ENCODE measurements at places on chromosomes 7 and 10.
A peak's percentile ranks its signal among the peaks of the same experiment; 100 is the strongest.

- no peak for DNase-seq
Observed at GRCh38 chr10:130560573-130560972, 424.4 kb downstream of the GLRX3 start.

GRCh38 chr7:113519472-113519871, 399.3 kb downstream of the PPP1R3A start:
- no peak for DNase-seq

DNA sequence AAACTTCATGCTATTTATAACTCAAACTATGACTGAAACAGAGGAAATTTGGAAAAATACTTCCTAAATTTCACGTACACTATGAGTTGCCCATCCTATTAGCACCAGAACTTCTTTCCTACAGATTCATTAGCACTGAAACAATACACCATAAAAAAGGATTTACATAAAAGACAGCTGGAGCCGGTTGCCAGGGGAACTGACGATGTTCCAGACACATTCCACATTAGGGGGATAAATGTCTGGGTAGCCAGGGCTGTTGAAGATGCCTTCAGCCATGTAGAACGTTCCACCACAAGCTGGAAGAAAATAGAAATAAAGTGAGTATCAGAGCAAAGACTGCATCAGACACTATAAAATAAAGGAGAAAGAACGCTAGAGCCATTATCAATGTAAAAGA, 129.8 kb upstream of the RSU1 start:
- DNase-seq = no peak

DNA sequence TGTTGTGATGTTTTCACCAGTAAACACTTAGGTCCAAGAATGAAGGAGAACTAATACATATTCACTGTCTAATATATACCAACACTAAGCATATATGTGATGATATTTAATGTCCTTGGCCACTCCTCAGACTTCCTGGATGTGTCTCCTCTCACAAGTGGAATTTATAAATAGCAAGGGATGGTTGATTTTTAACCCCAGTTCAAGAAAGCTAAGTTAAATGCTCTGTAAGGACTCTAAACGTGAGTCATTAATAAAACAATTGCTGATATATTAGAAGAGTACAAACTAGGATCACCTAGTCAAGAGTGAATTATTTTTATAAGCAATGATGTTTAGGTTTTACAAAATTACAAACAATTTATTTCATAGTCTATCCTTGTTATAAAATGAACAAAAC, 355.9 kb upstream of the TMEM229A start:
- DNase-seq = no peak

- DNase-seq = no peak
Observed at GRCh38 chr10:4033341-4033896, 248.4 kb upstream of the KLF6 start.

GRCh38 chr7:37320140-37320847, 128.4 kb downstream of the ELMO1 start:
- DNase-seq = no peak

DNA sequence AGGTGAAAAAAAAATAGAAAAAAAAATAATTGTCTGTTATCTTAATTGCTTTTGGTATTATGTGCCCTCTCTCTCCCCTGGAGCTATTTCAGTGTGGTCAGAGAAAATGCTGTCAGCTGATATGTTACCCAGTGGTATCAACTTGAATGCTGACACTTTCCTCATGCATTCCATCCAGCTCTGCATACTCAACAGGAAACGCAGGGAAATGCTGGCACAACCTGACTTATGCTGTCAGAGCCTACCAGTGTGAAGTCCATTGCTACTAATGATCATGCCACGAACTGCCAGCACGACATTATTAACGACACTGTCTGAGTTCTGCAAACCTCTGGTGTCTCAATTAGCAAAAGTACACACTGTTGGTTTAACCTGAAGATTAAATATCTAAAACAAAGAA, 182.8 kb downstream of the ZWINT start:
- DNase-seq = no peak

DNA sequence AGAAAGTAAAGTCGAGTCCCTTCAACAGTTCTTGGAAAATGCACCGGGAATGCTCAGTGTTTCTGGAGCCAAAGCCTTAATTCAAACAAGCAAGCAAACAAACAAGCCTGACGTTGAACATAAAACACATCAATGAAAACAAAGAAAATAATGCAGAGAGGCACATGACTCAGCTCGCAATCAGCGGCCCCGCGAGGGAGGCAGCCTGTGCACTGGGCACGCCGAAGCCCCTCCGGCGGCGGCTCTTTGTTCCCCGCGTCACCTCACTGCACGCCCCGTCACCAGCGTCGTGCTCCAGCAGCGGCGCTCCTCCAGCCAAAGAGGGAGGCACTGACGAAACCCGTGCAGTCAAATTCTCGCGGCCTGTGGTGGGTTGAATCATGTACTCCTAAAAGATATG, 151.5 kb downstream of the DNAJB6 start:
- no peak for DNase-seq

- no peak for DNase-seq
Observed at GRCh38 chr10:100519311-100520051, at the start of gene SEC31B. TSS of gene SEC31B (minus strand) at chr10:100519861. CDS start at chr10:100516952, 2,909 bp downstream.

- no peak for DNase-seq
Observed at GRCh38 chr10:62019685-62020359, 118.3 kb downstream of the ARID5B start.

GRCh38 chr7:155965010-155965409, 152.7 kb upstream of the SHH start:
- no peak for DNase-seq

DNA sequence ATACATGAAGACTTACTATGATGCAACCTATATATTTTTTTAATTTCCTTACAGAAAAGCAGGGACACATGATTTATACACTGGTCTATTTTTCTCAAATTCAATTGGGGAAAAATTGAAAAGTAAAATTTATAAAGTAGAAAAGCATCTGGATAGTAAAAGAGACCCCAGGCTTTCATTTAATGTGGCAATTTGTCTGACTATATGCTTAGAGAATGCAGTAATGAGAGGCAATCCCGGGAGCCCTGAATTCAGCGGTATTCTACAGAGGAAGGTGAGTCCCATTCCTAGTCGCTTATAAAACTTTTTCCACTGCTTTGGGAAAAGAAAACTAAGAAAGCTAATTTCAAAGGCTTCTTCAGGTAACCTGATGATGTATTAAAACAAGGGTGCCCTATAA, 167.1 kb downstream of the SEMA3D start:
- DNase-seq = no peak

GRCh38 chr10:77436257-77436975, 201.2 kb downstream of the KCNMA1 start:
- DNase-seq = no peak

DNA sequence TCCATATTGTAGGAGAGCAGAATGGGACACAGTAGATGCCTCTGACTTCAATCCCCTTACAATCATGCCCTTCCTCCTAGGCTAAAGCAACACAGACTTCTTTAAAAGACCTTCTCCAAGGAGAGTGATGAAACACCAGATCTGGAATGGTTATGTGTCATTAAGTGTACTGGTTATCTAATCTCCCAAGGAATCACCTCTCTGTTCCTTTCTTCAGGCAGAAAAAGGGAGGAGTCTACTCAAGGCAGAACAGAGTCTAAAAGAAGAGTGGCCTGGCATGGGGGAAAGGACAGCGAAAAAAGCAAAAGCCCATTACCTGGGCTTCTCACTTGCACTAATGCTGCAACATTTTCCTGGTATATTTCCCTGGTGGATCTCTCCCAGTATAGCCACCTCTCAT, 2.9 kb downstream of the ELMO1 start:
- no peak for DNase-seq

DNA sequence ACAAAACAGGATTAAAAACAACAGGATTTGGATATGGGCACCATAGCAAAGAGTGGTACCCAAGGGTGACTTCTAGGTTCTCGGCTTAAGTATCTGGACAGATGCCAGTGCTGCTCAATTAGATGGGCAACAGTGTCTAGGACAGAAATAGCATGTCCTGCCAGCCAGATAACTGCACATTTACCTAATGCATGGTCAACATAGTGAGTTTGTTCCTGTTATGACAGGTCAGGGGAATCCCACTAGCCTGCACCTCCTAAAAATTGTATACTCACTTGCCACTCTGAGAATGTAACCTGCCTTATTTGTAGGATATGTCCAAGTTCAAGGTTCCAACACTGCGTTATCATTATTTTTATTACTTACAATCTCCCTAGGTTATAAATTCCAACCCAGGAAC, 471.7 kb downstream of the GRM8 start:
- DNase-seq = no peak

DNA sequence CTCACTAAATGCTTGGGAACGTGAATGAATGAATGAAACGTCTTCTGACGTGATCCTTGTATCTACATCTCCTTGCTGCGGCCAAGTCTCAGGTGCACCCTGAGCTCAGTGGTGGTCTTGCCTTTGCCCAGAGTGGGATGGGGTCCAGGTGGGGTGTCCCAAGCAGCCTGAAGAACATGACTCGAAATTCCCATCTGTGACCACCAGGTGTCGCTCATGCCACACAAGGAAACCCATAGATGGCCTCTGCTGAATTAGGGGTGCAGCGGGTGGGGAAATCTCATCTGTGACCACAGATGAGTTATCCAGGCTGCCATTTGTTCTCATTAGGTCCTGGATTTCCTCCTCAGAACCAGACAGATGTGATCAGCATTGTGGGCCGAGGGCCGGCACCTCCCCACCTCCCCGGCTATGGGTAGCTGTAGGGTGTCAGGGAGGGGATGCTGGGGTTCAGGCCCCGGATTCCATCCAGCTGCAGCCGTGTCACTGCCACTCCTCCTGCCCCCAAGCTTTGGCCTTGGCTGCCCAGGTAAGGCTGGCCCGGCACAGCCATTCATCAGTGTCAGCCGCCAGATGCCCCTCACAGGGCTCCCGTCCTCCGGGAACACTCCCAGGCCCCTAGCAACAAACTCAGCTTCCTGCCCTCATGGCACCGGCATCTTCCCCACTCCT, 21.0 kb upstream of the GNA12 start:
- peak; percentile 9 for DNase-seq

GRCh38 chr7:94414481-94414880, 19.8 kb downstream of the COL1A2 start:
- no peak for DNase-seq

DNA sequence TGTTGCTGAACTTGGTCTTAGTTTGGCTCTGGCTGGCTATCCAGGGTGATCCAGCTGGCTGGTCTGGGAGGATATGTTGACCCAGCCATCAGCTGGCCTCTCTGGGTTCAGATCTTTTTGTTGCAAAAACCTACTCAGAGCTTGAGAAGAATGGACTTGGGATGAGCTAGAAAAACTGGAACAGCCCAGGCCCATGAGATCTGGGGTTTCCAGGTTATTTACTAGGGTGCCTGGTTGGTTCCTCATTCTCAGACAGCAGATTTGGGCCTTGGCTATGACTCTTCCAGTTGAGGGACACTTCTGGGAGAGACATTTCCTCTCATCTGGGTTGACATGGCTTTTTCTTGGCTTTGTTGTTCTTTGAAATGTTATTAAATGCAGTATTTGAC, 116.6 kb downstream of the ADCY1 start:
- no peak for DNase-seq

- DNase-seq = no peak
Observed at GRCh38 chr7:17915796-17916195, 24.5 kb downstream of the SNX13 start.

DNA sequence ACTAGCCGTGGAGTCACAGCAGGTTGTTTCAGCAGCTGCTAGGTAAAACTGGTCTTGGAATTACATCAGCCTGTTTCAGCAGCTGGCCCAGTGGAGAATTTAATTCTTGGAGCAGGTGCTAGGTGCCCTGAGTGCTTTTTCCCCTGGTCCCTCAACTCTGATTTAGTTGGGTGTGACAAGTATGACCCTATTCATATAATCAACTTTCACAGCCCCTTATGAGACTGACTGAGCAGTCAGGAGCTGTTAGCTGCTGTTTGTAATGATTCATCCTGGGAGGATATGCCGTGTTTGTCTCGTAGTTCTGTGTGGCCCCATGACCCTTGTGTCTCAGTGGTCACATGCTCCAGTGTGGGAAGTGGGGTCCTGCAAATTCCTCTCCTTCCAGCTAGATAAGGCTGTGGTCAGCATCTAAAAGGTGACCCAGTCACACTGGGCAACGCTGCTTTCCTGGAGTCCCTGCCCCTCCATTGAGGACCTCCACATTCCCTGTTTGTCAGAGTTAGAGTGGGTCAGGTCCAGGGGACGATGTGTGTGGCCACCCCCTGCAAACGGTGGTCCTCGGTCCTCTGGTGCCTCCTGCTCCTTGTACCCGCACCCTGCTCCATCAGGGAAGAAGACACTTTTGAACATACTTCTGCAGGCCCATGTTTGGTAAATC, 28.3 kb downstream of the TBATA start:
- no peak for DNase-seq

- no peak for DNase-seq
Observed at GRCh38 chr10:77673515-77674140, 36.0 kb upstream of the KCNMA1 start.

- no peak for DNase-seq
Observed at GRCh38 chr10:45063591-45064231, 63.0 kb downstream of the ZNF22 start.

GRCh38 chr10:64682043-64682442, 1160.8 kb downstream of the REEP3 start:
- DNase-seq = no peak

DNA sequence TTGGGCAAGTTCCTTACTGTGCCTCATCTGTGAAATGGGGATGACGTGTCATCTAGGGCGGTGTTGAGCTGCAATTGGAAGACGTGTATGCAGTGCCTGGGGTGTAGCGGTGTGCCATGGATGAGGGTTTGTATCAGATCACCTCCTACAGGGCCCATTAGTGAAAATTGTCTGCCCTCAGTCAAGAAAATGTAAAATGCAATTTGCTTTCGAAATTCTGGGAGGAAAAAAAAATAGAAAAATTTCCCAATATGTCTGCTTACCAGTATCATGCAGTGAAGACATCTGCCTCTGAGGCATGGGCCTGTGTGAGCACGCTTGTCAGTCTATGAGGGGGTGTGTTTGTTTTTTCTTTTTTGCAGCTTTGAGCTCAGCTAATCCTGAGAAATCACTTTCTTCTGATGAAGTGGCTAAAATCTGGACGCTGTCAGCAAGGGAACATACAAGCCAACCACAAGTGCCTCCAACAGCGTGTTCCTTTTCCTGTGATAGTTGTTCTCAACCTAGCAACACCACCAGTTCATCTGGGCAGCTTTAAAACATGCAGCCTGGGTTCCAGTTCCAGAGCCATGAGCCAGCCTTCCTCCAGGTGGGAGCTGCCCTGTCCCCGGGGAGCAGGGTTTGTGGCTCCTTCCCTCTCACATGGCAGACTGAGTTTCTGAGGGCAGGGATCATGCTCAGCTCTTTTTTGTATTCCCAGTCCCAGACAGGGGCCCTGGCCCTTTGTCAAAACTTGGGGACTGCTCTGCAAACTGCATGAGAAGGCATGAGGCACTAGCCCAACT, 10.3 kb downstream of the FAM241B start:
- peak; percentile 24 for DNase-seq

DNA sequence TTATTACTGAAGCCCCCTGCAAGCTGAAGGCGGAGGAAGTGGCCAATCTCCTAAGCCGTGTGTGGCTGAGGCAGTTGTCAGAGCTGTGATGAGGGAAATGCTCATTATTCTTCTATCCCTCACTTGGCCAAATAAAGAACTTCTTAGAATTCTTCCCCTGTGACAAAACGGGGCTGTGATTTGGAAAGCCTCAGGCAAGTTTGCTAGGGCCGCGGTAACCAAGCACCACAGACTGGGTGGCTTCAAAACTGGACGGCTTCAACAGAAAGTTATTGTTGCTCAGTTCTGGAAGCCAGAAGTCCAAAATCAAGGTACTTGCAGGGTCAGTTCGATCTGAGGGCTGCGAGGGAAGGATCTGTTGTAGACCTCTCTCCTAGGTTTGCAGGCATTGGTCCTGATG, 72.3 kb upstream of the STEAP1B start:
- DNase-seq = no peak

- no peak for DNase-seq
Observed at GRCh38 chr10:133040198-133040597, 47.5 kb upstream of the ADGRA1 start.

GRCh38 chr10:1402816-1403507, 334.4 kb downstream of the ADARB2 start:
- DNase-seq = no peak

Measured in cerebellar nuclear complex (tissue), 1 donor.